ENCODE measurements at places on chromosomes 6 and 20.

- DNase-seq, result no peak
Observed at GRCh38 chr6:6966127-6966526, 141.6 kb upstream of the RREB1 start.

DNA sequence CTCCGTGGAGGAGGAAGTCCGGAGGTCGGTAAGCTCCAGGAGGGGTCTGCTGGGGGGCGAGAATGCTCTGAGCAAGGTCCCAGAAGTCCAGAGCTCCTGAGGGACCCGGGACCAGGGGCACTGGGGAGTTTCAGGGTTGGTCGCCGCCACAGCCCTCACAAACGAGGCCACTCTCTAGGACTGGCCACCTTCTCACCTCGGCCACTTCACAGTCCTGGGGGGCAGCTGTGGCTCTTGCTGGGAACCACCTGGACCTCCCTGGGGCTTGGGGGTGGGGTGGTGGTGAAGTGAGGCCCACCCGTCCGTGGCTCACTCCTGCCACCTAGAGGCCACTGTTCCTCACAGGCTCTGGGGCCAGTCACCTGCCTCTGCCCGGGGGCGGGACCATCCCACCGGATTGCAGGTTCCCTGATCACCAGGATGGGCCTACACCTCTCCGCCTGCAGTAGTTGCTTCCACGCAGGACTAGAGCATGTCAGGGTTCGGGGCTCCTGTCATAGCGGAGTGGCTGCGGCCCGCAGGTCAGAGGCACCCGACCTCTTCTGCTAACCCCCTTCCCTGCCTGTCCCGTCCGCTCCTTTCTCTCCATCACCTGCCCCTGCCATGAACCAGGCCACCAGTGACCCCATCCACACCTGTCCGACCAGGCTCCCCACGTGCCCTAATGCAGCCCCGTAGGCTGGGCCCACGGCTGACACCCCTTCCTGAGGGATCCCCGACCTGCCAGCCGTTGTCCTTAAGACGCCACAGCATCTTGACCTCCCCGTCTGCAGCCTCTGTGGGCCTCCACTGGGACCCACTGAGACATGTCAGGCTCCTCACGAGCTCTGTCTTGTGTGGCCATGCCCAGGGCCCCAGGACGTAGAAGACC is 5.1 kb upstream of the TCEA2 start:
- no peak for DNase-seq

- no peak for DNase-seq
Observed at GRCh38 chr6:3372912-3373554, 83.8 kb downstream of the SLC22A23 start.

DNA sequence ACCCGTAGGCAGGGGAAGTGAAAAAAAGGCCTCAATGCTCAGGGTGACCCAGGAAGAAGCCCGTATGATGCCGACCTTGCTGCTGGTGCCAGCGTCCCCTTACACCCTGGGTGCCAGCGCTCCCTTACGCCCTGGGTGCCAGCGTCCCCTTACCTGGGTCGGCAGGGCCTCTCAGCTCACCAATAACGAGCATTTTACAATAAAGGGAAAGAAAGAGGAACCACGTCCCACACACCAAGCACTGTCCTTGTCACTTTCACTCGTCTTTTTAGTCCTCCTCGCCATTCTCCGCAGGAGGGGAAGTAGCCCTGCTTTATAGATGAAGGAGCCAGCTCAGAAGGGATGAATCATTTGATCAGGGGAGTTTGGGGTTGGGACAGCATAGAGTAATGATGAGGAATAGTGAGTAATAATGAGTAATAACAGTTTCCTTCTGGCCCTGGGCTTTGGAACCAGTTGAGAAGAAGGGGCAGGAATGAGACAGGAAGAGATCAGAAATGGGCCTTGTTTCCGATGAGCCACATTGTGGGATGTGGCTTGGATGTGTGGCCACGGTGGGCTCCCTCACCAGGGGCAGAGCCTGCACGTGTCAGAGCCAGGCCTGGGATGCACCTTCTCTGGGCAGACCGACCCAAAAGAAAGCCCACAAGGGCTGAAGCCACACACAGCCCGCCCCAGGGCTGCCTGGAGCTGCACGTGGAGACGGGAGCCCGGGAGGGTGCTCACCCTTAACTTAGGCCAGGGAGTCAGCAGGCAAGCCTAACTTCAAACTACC is 75.7 kb downstream of the SYNJ2 start:
- DNase-seq, result no peak

DNA sequence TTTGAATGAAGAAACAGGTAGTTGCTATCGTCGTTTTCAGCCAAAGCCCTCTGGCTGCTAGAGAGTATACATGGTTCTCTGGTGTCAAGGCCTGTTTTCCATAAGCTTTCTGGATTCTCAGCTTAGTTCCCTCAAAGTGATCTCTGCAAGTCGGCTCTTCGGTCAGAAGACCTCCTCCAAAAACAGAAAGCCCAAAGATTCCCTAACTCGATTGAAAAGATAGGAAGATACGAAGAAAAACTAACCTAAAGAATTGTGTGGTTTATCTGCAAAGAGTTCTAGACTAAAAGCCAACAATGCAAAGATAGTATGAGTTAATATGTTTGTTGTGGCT is 545 bp upstream of the ASCC3 start:
- DNase-seq, result no peak

- no peak for DNase-seq
Observed at GRCh38 chr20:58570204-58570859, 55.1 kb upstream of the APCDD1L start.

DNA sequence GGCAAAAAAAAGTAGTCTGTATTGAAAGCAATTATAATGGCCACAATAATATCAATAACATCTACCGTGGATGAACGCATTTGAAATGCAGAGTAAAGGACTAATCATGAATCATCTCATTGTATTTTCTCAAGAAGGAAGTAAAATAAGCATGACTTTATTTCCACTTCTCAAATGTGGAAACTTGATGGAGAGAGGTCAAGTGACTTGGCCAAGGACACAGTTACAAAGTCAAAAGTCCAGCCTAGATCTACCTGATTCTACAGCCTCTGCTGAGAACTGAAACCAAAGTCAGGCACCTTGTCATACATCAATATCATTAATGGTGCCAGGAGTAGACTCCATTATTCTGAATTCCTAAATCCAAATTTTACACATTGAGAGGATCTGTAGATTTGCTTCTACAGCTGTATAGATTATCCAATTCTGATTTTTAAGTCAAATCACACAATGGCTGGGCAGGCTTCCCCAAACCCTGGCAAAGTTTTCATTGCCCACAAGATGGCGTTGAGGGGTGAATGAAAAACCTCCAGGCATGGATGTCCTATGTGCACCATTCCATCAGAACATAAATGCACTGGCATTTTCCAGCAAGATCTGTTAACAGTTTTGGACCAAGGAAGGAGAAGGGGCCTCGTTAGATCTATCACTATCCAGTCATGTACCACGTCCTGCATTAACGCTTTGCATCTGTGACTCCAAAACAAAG is 423.1 kb downstream of the MAFB start:
- no peak for DNase-seq

DNA sequence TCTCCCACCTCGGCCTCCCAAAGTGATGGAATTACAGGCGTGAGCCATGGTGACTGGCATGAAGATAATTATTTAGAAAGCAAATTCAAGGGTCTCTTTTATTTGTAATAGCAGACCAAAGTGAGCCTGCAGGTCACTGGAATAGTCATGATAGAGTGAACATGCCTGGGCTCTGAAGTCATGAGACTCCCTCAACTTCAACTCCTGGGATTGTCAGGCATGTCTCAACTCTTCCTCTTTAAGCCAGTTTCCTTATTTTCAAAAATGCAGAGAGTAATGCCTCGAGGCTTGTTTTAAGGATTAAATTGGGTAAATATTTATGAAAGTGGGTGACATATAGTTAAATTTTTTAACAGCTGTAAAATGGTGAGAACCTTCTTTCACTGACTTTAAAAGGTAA is 22.7 kb upstream of the HECA start:
- no peak for DNase-seq

GRCh38 chr20:3283222-3283820 is 44.3 kb upstream of the SLC4A11 start:
- DNase-seq, result no peak
